ENCODE measurements at places on chromosomes 5 and 9.

GRCh38 chr5:38258319-38259061 lies at the start of gene EGFLAM:
EGFLAM (plus strand) TSS chr5:38258559; CDS start chr5:38258755, 196 bp downstream.
- no peak for DNase-seq

DNA sequence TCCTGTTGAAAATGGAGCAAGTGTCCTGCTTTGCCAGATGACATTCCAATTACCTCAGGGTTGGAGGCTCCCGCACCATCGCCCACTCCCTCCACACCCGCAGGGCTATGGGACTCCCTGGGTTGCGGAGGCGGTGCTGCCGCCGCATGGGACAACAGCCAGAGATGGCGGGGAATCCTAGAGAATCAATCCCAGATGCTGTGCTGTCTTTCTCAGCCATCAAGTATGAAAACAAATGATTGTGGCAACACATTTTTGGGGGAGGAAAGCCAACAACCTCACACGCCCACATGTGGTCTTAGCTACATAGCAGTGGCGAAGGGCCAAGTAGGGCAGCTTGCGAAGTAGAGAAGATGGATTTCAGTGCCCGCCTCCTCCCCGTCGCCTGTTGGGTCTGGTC lies 46.7 kb downstream of the IL31RA start:
- peak; percentile 68 for DNase-seq

DNA sequence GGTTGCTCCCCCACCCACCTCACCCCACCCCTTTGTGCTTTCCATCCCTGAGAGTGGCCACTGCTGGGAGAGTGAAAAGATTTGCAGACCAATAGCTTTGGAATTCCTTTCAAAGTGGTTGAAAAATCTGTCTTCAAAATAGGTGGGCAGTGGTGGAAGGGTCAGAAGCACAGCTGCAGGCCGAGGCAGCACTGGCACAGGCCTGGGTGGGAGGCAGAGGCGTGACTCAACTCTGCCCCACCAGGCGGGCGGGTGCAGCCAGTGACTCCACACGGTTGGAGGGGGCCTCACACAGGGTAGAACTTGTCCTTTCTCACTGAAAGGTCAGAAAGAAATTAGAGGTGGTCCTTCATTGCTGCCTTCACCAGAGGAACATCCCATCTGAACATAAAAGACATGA lies 214.9 kb upstream of the TBCA start:
- no peak for DNase-seq

GRCh38 chr5:169571355-169571754 lies 12.2 kb upstream of the SPDL1 start:
- DNase-seq, result no peak

DNA sequence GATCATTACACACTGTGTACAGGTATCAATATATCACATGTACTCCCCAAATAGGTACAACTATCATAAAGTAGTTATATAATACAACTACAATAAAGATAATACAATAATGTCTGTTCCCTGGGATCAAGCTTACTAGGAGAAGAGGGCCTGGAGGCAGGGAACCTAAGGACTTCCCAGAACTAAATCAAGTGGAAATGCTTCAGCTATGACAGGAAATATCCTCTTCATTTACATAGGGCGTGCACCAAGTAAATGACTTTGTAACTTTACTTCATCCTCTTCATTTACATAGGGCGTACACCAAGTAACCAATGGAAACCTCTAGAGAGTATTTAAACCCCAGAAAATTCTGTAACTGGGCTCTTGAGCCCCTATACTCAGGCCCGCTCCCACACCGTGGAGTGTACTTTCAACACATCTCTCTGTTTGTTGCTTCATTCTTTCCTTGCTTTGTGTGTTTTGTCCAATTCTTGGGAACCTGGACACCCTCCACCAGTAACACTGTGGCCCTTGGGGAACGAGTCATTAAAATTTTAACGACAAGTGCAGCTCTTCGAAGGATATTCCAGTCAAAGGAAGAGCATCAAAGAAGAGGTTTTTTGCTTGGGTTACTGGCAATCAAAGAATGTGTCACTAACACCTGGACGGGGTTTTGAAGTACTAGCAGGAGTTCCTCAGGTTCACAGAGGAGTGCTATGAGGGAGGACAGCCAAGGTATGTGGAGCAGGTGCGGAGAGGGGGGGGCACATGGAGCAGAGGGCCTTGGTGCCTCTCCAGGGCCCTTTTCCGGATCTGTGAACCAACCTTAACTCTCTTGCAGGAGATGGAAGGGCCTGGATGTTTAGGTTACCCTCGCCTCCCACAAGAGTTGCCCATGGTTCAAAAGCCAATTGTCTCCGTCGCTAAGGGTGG lies 106.6 kb upstream of the DAP start:
- no peak for DNase-seq

DNA sequence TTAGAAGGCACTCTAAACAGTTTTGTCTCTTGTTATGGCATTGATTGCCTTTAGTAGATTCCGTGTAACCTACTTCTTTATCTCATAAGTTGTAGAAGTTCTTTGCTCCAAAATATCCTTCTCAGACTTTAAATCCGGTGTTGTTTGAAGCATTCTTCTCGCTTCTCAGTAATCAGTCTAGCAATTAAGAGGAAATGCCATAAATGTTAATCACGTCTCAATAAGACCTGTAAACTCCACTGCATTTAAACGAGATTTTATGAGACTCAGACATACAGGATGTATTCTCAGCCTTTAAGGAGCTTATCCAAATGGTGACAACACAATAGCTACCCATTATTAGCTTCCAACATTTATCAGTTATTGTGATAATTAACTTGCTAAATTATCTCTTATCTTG lies 7.7 kb upstream of the C5 start:
- no peak for DNase-seq

DNA sequence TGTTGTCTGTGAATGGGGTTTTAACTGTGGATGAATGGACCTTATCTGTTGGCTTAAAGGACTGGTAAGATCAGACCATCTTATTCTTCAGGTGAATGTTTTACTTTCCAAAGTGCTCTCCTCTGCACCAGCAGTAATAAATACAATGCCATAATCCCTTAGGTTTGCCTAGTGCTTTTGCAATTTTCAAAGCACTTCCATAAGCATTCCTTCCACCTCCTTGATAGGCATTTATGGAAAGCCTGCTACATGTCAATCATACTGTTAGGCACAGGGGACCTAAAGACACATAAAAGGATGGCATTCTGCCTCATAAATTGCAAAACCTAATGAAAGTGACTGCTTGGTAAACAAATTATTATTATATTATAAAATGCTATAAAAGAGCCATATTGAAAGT lies 21.4 kb downstream of the IL7R start:
- no peak for DNase-seq

DNA sequence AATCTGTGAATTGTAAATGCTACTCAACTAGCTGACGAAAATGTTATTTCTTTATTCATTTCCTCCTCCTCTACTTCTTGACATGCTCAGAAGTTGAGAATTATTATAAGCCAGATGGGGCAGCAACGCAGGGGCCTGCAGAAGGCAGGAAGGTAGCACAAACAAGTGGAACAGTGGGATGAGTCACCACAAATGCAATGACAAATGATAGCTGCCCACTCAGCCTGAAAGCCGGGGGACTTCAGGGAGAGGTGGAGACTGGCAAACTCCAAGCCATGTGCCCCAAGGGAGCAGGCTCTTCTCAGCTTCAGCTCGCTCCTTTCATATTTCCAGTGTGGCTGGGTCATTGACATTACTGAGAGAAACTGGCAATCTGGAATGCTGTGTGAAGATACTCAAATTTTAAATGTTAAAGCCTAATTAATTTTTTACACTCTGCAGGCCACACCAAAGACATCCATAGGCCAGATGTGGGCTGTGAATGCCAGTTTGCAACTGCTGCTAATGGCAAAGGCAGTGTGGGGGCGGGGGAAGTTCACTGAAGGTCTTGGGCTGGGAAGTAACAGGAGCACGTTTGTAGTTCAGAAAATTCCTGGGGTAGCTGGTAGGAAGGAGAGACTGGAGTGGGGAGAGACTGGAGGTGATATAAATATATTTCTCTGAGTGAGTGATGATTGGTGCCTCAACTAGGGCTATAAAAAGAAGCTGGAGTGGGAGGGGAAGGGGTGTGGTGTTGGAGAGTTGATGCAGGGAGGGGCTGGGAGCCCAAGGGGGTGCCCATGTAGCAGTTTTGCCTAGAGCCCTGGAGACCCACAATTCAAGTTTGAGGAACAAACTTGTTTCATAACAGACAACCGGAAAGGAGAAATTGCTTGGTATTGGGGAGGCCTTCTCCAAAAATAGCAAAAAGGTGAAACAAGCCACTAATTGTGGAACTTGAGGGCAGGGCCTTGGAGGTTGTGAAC lies 20.8 kb upstream of the ADRB2 start:
- no peak for DNase-seq

GRCh38 chr5:17852740-17853139 lies 218.5 kb downstream of the TAF11L14 start:
- no peak for DNase-seq

GRCh38 chr5:67377631-67378030 lies 181.0 kb upstream of the CD180 start:
- DNase-seq, result no peak

DNA sequence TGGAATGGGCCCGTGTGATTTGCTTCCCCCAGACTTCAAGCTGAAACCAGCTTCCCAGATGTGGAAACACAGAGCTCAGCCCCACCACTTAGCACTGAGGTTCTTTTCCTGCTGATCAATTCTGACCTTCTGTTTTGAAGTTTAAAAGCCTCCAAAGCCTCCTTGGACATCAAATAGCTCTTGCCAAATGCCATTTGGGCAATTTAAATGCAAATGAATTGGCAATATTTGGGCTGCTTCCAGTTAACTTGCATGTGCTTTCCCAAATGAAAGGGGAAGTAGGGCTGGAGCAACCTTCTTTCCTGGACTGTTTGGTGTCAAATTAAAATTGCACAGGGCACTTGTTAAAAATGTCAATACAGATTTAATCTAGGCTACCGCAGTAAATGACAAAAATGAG lies 710.5 kb downstream of the TLR4 start:
- DNase-seq, result no peak

DNA sequence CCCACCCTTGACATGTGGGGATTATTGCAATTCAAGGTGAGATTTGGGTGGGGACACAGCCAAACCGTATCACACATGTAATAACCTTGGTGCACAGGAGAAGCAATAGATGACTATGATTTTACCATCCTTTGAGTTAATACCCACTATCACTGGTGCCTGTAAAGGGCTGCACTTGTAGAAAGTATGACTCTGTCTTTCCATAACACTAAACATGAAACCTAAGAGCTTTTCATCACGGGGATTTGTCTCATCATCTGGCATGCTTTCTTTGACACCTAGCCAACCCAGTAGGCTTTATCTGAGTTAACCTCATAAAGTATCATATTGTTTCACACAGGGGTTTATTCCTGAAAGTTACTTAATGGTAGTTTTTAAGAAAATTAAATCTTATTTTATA lies 188.9 kb upstream of the TNC start:
- peak; percentile 13 for DNase-seq

GRCh38 chr9:111731928-111732327 lies 62.8 kb downstream of the SHOC1 start:
- DNase-seq, result peak; percentile 65

GRCh38 chr9:17021387-17021970 lies 113.4 kb upstream of the CNTLN start:
- no peak for DNase-seq

DNA sequence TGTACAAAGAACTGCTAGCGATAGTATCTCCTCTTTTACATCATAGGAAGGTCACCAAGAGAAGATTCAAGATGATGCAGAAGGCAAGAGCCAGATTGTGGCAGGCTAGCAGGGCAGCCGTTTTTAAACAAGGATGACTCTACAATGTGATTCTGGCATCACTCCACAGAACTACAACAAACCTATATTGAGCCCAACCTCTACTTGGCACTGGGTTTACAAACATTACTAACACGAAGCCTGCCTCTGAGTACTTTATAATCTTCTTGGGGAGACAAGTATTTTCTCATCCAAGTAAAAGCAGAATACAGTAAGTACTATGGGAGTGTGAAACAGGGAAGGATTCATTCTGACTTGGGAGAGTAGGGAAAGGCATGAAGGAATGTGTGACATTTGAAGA lies 448.6 kb downstream of the ZNF608 start:
- no peak for DNase-seq

DNA sequence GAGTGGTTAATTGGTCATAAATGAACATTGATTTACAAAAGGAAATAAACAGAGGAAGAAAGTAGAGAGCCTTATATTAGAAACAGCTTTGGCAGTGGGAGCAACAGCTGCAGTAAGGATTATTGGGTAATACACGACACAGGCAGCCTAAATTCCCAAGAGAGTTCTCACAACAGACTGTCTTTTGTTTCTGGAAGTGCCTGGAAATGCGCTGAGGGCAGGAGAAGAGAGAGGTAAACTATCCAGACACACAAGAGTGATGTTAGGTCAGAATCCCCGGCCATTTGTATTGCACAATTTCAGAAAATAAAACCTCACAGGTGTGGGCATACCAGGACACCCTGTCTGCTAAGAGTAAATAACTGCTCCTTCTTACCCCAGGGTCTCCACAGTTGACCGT lies 450.4 kb upstream of the CTNND2 start:
- DNase-seq, result no peak

DNA sequence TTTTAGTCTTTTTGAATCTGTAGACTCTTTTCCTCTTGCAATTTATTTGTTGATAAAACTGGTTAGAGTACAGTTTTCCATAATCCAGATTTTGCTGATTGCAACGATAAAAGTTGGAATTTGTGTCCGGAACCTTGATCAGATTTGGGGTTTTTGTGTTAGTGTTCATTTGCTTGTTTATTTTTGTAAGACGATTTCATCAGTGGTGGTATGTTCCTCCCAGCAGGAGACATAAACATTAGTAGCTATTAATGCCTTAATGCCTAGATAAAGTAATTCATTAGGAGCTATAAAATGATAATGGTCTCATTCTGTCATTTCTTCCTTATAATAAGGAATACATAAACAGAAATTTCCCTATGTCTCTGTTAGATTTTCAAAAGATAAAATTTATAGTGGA lies 21.3 kb downstream of the RPS6 start:
- no peak for DNase-seq

GRCh38 chr5:16152601-16153568 lies 26.7 kb downstream of the MARCHF11 start:
- DNase-seq, result no peak

GRCh38 chr5:150641006-150641570 lies 628 bp downstream of the SYNPO start:
- peak; percentile 94 for DNase-seq

DNA sequence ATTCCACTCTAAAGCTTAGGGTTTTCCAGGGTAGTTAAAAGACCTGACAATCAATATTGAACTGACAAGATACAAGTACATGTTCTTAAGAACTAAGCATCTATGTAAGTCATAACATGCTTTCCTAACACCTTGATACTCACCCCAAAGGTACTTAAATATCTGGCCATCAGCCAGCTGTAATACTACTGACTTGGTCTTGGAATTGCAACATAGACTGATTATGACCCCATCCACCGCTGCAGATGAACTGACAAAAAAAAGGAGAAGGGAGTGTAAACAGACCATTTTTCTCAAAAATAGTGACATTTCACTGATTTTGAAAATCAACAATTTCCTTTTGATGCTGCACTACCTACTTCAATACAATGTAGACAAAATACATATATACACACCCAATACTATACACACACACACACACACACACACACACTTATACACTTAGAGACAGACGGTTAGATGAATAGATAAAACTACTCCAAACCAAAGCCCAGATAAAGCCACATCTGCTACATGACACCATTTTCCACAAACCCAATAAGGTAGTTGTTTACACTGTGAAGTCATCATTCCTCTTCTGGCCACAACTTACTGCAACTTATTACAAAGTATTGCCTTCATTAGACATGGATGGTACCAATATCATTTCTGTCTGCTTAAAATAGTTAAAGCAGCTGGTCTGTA lies 30.4 kb downstream of the ELP1 start:
- no peak for DNase-seq

GRCh38 chr5:14743601-14744295 lies 79.2 kb downstream of the OTULIN start:
- DNase-seq, result peak; percentile 10
